ENCODE measurements at places on chromosomes 2 and 18.

GRCh38 chr18:36403896-36404820 lies 106.6 kb downstream of the FHOD3 start:
- ATAC-seq: no peak
- no peak overlapping the region for H3K4me3 ChIP-seq
- peaks cover 27% of the 10 kb centered on the region for H3K27me3 ChIP-seq

DNA sequence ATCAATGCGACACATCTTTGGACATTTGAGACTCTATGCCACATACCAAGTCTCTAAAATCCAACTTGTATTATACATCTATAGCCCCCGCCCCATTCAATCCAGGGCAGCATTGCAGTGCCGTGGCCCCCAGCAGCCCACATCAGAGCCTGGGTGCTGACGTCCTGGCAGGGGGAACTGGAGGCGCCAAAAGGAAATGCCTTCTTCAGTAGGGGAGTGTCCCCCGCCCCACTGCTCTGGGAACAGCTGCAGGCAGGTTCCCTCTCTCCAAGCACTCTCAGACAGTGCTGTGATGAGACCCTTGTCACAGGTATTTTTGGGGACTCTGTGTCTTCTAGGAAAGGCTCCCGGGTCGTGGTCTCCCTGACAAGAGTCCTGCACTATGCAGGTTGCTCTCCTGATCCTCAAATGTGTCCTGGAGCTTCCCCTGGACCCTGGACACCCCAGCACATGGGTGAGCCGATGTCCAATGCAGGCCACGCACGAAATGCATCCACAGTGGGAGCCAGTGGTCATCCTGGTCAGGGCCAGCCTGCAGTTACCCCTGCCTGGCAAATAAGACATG lies 188.7 kb downstream of the RTP5 start:
- H3K36me3 ChIP-seq: no peaks in the 10 kb centered on the region
- ATAC-seq: no peak
- H3K27me3 ChIP-seq: peaks cover 36% of the 10 kb centered on the region
- no peak overlapping the region for H3K4me3 ChIP-seq
- no peak overlapping the region for H3K27ac ChIP-seq
- H3K4me1 ChIP-seq: no peaks in the 10 kb centered on the region

- H3K27me3 ChIP-seq: no peaks in the 10 kb centered on the region
- H3K4me1 ChIP-seq: peaks cover 9% of the 10 kb centered on the region
- H3K27ac ChIP-seq: no peak overlapping the region
- H3K36me3 ChIP-seq: no peaks in the 10 kb centered on the region
Observed at GRCh38 chr2:12934146-12934756, 217.5 kb downstream of the TRIB2 start.

DNA sequence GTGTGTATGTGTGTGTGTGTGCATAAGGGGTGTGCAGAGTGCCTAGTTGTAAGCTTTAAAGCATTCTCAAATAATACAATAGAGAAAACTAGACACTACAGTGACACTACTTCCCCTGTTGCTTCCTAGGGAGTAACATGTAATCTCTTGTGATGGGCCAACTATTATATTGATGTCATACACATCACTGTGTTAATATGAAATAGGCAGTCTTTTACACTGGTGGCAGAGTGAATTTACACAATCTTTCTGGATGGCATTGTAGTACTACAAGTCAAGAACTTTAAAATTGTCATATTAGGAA lies 488.0 kb upstream of the ZEB2 start:
- no peak for ATAC-seq
- H3K36me3 ChIP-seq: no peaks in the 10 kb centered on the region
- H3K27ac ChIP-seq: no peak overlapping the region

DNA sequence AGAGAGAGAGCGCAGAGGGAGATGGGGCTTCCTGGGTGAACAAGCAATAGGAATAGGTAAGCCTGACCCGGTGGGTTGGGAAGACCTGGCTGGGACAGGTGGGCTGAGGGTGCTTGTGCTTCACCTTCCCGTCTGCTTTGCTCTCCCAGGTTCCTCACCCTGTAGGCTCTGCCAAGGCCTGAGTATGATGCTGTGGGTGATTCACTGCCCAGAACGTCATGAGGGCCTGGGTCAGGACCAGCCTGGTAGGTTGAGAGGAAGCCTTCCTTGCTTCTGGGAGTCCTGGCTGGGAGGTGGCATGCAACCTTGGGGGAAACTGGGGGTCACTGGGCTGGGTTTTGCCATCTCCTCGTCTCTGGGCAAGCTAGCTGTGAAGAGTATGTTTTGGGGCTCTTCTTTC lies 220.2 kb upstream of the APCDD1 start:
- H3K27me3 ChIP-seq: no peaks in the 10 kb centered on the region
- no peak for ATAC-seq
- H3K4me1 ChIP-seq: no peaks in the 10 kb centered on the region

All from stimulated activated memory B cell treated with anti-CD40 and anti-IgM and Interleukin-4, amounts not matched to agents 10 μg/mL and 1 μg/mL and 100 μg/mL, for 72 hours (primary cell).